ENCODE measurements at places on chromosomes 4 and X.

- no peak for DNase-seq
Observed at GRCh38 chr4:40747207-40747835, 2.4 kb upstream of the NSUN7 start.

GRCh38 chr4:92488496-92488895 lies 184.7 kb downstream of the GRID2 start:
- no peak for DNase-seq

- no peak for DNase-seq
Observed at GRCh38 chr4:105828074-105828473, 67.2 kb upstream of the NPNT start.

- no peak for DNase-seq
Observed at GRCh38 chr4:44700427-44700826, 22.2 kb downstream of the GUF1 start.

GRCh38 chr4:81466841-81467671 lies 4.7 kb downstream of the RASGEF1B start:
- peak; percentile 80 for DNase-seq

GRCh38 chrX:16433021-16433420 lies 216.9 kb upstream of the S100G start:
- DNase-seq: no peak

- DNase-seq: no peak
Observed at GRCh38 chrX:49725923-49726904, 30.4 kb upstream of the PAGE1 start.

DNA sequence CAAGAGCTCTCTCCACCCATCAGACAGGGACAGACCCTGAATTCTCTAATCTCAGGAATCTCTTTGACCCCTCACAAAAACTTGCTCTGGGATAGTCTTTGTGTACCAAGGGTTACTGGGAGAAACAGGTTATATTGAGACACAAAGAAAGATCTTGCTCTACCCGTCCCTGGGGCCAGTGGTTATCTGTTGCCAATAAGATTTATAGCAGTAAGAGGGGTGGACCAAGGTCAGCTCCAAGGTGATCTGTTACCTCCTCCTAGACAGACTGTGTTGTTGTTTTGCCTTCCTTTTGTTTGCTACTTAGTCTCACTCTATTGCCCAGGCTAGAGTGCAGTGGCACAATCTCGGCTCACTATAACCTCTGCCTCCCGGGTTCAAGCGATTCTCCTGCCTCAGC lies 16.3 kb upstream of the ATP6AP2 start:
- no peak for DNase-seq

- DNase-seq: no peak
Observed at GRCh38 chrX:15719324-15719968, 18.6 kb upstream of the CA5B start.

DNA sequence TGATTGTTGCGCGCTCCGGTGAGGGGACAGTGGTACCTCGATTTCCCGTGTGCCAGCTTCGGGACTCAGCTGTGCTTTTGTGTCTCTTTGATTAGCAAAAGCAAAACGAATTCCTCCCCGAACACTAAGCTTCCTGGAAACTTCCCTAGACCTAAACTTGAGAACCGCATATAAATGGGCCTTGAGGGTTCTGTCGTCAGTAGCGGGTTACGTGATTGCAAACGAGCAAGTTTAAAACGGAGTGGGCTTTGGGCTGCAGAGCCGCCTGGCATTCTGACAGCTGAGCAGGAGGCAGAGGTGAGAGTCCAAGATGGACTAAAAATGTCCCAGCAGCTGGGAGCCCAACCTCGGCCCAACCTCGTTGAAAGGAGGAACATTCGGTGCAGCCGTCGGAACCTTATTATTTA lies 1.2 kb upstream of the TAPT1 start:
- DNase-seq: peak; percentile 49

GRCh38 chr4:186416451-186417060 lies 138.8 kb downstream of the MTNR1A start:
- no peak for DNase-seq

GRCh38 chr4:87427518-87427868 lies 5.1 kb downstream of the NUDT9 start:
- DNase-seq: no peak

DNA sequence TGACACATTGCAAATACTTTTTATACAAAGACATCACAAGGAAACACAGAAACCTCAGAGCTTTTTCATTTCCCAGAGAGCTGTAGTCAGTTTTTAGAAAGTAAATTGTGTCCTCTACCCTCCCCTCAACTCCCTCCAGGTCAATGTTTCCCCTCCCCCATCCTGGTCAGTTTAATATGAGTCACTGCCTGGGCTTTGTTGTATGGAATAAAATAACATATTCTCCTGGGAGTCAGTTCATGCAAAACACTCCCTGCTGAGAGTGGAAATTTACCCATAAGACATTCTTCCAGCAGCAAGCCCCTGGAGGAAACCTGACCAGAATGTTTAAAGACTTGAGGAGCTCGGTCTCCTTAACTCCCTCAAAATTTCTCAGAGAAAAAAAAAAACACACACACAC lies 270.1 kb upstream of the LDB2 start:
- no peak for DNase-seq

GRCh38 chr4:140109737-140110136 lies 44.2 kb downstream of the MAML3 start:
- no peak for DNase-seq

GRCh38 chr4:1591107-1591506 lies 93.0 kb downstream of the FAM53A start:
- no peak for DNase-seq

DNA sequence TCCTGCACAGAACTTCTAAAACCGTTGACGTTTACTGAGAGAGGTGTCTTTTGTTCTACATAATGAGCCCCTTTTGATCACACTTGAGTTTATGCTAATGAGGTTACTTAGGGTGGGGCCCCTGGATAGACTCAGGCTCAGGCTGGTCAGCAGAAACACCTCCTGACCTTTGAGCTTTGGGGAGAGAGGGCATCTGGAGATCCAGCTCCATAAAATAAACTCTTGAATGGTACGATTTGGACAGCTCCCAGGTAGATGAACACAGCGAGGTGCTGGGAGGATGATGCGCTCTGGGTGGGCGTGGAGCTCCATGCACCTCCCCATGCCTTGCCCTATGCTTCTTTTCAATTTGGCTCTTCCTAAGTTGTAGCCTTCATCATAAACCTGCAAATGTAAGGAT lies 52.0 kb downstream of the ENOPH1 start:
- DNase-seq: no peak

DNA sequence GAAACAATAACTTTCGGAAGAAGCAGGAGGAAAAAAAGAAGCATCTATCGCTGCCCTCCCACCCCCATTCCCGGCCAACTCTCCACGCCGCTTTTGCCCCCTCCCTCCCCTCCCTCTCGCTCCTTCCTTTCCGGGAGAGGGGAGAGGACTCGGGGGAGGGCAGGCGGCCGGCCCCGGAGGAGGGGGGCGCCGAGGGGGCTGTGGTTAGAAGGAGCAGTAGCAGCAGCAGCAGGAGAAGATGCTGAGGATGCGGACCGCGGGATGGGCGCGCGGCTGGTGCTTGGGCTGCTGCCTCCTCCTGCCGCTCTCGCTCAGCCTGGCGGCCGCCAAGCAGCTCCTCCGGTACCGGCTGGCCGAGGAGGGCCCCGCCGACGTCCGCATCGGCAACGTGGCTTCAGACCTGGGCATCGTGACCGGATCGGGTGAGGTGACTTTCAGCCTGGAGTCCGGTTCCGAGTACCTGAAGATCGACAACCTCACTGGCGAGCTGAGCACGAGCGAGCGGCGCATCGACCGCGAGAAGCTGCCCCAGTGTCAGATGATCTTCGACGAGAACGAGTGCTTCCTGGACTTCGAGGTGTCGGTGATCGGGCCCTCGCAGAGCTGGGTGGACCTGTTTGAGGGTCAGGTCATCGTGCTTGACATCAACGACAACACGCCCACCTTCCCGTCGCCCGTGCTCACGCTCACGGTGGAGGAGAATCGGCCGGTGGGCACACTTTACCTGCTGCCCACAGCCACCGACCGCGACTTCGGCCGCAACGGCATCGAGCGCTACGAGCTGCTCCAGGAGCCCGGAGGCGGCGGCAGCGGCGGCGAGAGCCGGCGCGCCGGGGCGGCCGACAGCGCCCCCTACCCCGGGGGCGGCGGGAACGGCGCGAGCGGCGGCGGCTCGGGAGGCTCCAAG lies 1.3 kb downstream of the PCDH7 start:
- DNase-seq: peak; percentile 34

GRCh38 chrX:122941806-122942205 lies 242.3 kb upstream of the GRIA3 start:
- no peak for DNase-seq

DNA sequence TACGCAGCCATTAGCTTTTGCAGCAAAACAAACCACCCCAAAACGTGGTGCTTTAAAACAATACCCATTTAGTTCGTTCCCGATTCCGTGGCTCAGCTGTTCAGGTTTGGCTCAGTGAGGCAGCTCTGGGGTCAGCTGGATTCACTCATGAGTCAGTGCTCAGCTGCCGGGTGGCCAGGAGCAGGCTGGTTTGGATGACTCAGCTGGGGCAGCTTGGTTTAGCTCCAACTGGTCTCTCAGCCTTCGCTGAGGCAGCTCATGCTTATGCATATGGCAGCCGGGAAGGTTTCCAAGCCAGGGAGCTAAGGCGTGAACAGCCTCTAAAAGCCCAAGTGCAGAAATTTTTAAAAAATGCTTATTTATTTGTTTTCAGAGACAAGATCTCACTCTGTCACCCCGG lies 13.3 kb upstream of the CD99 start:
- DNase-seq: peak; percentile 63

DNA sequence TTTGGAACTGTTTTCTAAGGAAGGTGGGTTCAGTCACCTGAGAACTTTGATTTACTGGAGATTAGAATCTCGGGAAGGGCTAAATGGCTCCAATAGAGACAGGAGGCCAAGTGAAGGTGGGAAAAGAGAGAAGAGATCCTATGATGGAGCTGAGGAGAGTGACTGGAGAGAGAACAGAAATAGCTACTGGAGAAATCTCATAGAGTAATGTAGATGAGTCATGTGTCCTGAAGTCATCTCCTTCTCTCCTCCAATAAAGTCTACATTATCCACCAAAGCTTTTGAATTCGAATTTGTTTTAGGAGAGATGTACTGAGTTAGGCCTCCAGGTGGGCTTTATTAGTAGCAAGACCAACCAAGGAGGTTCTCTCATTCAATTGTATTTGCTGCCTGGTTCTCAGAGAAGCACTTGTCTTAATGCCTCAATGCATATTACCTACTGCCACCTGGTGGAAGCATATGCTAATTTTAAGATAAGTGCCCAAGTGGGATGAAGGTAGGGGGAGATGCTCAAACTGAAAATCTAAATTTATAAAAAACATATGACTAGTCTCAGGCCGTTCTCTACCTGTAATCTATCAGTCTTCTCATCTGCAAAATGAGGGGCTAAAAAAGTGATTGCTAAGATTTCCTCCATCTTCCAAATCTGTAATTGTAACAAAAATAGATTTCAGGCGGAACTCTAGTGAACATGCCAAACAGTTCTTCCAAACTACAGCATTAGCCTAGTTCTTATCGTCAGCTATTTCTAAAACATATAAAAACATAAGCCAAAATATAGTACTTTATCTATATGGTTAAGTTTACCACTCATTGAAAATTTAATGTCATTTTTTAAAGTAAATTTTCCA lies 24.4 kb downstream of the TXK start:
- peak; percentile 44 for DNase-seq

GRCh38 chr4:39932776-39933402 lies 44.8 kb downstream of the PDS5A start:
- peak; percentile 31 for DNase-seq

DNA sequence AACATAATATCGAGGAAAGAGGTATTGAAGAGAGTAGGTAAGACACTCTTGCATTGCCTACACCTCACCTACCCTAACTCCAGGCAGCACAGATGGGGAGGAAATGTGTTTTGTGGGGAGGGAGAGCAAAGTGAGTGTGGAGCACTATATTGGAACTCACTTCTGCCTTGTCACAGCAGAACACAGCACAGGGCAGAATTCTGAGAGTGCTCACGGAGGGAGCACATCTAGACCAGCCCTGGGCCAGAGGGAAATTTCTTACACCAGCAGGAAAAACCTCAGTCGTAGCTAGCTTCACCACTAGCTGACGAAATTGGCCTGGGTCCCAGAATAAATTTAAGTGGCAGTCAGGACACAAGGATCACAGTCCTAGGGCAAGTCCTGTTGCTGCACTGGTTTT lies 517.3 kb downstream of the TMA16 start:
- DNase-seq: no peak

DNA sequence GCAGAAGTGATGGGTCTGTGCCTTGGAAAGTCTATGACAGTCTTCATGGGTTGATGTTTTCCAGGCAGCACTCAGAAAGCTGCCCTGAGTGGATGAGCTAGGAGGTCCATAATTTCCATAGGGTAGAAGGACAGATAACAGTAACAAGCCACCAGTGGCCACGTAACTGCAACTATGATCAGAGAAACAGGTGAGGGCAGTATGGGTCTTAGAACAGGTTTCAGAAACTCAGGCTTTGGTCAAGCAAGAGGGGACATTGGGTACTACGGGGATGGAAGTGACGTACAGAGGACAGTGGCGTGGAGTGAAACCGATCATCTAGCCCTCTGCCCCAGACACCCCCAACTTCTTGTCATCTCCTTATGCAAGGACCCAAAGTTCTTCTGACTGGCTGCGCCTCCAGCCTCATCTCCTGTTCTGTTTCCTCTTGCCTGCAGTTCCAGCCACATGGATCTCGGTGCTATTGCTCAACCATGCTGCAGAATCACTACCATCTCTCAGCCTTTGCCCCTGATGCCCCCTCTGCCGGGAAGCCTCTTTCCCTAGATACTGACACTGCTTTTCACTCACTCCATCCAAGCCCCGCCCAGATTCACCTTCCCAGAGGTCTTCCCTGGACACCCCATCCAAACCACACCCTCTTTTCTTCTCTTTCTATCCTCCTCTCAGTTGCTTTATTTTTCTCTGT lies 123.4 kb downstream of the MFAP3L start:
- DNase-seq: no peak

GRCh38 chr4:115418635-115419396 lies 305.4 kb upstream of the NDST4 start:
- DNase-seq: no peak

DNA sequence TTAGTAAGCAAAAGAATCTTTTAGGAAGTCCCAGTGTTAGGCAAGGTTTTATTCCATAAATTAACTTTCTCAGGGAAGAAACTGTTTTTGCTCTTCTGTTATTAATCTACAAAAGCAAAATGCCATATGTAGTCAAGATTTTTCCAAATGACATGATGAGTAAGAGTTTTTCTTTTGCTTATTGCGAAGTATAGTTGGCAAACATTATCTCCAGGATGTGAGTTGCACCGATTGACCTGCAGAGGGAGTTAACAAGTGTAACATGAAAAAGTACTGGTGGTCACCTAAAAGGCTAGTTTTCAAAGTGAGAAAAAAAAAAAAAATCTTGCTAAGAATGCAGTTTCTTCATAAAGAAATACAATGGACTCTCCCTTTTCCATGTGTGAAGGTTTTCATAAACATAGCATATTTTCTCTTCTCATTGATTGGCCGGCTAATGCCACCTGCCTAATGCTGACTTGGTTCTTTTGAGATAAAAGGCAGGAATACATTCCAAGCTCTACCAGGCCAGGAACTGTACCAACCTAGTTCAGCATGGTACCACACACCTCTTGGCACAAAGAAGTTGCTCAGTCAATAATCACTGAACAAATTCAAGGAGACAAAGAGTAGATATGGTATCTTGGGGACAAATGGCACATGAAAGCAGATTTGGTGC lies 100.2 kb downstream of the LNX1 start:
- DNase-seq: peak; percentile 63

Measured in suppressor macrophage treated with lipopolysaccharide for 1 hour (primary cell).